NCI-H2171 treated with DMSO at 0.1 percent for 48 hours (cell line): ENCODE measurements at places on chromosomes 16 and 17.

DNA sequence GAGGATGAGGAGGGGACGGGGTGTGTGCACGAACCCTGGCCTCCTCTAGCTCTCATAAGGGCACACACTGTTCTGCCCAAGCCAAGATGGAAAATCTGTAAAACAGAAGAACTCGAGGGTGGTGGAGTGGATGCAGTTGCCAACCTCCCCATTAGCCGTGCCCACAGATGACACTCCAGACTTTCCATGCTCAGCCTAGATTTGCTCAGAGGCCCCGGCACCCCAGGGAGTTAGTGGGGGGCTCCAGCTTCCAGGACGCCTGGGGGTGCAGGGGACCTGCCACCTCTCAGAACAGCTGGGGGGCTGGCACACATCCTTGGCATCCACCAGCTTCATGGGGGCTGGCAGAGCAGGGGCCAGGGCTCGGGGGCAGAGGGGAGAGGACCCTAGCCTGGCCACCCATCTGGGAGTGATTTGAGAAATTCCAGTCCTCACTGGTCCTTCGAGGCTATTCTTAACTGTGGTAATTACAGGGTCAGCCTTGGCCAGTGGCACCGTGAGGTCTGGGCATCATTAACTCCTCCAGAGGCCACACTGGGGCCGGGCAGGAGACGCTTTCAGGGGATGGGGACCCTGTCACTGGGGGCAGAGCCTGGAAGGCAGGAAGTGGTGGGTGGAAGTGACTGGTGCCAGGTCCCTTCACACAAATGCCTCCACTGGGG lies 14.3 kb downstream of the VASN start:
- no peak for DNase-seq

- no peak for DNase-seq
Observed at GRCh38 chr17:40872416-40872815, 5.4 kb upstream of the KRT12 start.

- no peak for DNase-seq
Observed at GRCh38 chr17:18129041-18129502, 20.5 kb downstream of the MYO15A start.

DNA sequence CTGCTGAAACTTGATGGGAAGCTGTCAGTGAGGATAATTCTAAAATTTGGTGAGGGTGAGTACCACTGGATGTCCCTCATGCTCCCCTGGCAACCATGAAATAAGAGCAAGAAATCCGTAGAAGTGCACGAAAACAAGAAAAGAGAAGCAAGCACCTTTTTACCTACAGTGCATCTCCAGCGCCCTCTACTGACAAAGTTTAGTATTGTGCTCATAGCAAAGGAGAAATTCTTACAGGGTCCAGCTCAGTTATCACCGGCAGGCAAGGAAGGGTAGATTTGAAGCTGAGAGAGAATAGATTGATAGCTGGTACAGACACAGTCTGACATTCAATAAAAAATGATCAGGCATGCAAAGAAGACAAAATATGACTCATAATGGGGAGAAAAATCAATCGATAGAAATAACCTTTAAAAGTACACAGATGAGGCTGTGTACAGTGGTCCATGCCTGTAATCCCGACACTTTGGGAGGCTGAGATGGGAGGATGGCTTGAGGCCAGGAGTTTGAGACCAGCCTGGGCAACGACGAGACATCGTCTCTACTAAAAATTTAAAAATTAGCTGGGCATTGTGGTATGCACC lies 28.3 kb upstream of the TEX2 start:
- no peak for DNase-seq

DNA sequence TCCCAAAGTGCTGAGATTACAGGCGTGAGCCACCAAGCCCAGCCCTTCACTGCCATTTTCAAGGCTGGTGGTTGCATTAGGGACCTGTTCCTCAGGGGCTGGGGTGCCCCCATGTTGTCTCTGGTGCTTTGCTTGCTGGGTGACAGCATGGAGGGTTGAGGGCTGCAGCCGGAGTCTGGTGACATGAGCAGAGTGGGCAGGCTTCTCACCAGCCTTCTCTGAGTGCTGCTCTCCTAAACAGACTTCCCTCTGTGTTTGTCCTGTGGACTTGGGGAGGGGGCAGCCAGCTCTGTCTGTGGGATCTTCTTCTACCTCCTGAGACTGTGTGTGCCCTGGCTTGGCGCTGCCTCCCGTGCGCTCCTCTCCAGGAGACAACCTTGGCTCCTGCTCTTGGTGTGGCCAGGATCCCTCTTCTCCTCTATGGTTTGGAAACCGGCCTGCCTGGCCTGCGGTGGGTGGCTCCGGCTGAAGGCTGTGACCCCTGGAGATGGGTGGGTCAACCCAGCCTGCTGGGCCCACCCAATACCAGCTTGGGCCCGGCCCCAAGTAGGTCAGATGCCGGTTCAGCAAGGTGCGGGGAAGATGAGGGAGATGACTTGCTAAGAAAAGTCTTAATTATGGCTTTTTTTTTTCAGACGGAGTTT lies 72.1 kb downstream of the PDPK1 start:
- no peak for DNase-seq

DNA sequence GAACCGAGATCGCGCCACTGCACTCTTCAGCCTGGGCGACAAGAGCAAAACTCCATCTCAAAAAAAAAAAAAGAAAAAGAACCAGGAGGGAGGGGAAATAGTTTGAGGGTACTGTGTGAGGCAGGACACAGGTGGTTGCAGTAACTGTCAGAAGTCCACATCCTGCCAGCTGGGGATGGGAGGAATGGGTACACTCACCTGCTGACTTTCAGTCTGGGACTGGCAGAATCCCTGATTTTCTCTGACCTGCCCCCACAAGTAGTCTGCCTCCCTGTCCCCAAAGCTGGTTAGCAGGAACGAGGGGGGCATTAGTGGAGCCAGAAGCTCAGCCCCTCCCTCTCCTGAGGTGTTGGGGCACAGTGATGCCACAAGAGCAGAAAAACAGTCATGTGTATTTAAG lies 7.1 kb upstream of the ARL5C start:
- no peak for DNase-seq

DNA sequence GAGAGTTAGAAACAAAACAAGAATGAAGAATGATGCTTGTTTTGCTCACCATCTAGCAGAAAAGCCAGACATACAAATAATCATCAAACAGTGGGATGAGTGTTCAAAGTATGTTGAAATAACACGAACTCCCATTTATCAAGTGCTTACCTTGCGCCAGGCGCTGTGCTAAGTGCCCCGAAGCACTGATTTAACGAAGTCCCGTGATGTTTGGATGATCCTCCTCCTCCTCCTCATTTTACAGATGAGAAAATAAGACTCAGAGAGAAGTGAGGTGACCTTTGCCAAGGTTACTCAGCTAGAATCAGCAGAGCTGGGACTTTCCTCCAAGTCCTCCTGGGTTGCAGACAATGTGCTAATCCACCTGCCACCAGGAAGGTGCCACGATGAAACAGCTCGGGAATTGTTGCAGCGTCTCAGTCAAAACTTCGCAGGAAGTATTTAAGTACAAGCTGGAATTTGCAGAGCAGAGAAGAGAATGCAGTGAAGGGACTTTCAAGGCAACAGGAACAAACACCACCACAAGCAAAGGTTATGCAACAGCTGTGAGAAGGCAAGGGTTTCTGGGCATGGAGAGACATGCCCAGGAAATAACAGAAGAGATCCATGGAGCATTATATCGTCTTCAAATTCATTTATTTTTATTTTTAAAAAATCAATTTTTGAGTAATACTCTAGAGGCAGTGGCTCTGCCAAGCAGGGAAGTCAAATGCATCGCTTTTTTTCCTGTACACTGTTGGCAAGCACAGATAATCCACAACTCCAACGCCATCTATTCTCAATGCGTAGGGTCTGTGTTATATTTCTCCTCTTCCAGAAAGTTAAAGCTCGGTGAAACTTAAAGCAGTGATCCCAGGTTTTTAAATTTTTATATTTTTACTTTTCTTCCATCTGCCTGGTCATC lies 11.1 kb downstream of the PRCD start:
- peak; percentile 52 for DNase-seq

DNA sequence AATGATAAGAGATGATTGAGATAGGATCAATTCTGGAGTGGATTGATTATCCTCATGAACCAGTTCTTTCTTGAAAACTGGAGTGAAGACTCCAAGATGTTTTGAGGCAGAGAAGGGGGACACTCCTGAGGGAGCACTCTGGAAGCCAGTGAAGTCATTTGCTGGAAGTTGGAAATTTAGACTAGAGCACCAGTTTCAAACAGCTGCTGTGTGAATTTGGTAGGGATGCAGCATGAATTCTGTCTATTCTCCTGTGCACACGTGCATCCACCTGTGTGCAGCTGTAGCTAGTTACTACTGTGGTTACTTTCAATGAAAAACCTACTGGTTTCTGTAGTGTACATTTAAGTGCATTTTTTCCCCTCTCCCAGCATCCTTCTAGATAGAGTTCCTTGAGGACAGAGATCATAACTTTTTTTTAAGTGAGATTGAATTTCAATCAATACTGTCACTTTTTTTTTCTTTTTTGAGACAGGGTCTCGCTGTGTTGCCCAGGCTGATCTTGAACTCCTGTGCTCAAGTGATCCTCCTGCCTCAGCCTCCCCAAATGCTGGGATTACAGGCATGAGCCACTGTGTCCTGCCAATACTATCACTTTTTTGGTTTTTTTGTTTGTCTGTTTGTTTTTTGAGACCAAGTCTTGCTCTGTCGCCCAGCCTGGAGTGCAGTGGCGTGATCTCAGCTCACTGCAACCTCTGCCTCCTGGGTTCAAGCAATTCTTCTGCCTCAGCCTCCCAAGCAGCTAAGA lies 65.9 kb downstream of the TUBD1 start:
- no peak for DNase-seq

DNA sequence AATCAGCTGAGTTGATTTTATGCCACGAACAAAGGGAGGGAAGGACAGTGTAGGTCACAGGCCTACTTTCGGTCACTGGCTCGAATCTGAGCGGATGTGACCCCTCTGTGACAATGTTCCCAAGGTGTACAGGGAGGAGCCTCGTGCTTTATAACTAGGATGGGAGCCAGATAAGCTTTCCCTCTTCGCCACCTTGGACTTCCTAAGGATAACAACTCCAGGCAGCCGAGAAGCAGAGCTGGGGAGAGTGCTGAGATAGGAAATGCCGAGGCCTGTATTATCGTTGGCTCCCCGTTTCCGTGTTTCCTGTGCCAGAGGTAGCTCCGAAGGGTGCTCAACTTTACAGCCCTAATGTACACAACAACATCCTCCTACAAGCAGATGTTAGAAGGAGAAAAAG lies 217.8 kb upstream of the IRX3 start:
- no peak for DNase-seq

GRCh38 chr17:73679476-73679875 lies 35.2 kb upstream of the SDK2 start:
- DNase-seq = no peak

DNA sequence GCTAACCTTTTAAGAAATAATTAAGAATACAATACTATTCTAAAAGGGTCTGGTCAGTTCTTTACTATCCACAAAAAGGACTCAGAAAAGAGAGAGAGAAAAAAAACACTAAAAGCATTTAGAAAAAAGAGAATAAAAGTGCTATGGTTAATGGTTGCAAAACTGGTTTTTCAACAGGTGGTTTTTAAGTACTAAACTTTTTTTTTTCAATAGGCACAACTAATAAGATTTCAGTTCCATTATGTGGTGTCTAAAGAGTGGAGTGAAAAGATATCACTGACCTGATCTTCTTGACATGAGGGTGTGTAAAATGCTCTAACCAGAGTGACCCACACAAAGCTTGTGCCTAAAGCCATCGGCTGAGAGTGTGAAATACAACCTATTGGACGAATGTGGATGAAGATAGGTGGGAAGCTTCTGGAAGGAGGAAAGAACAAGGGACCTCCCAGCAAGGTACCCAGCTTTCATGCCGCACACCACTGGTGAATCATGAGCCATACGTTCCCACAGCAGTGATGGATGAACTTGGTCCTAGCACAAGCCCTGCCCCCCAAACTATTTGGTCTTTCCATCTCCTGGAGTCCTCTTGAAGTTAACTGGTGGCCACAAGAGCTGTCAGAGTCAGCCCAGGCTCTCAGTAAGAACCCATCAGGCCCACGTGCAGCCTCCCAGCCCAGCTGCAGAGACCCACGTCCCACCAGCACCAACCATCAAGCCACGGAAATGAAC lies 103.0 kb downstream of the ZFHX3 start:
- DNase-seq = no peak

DNA sequence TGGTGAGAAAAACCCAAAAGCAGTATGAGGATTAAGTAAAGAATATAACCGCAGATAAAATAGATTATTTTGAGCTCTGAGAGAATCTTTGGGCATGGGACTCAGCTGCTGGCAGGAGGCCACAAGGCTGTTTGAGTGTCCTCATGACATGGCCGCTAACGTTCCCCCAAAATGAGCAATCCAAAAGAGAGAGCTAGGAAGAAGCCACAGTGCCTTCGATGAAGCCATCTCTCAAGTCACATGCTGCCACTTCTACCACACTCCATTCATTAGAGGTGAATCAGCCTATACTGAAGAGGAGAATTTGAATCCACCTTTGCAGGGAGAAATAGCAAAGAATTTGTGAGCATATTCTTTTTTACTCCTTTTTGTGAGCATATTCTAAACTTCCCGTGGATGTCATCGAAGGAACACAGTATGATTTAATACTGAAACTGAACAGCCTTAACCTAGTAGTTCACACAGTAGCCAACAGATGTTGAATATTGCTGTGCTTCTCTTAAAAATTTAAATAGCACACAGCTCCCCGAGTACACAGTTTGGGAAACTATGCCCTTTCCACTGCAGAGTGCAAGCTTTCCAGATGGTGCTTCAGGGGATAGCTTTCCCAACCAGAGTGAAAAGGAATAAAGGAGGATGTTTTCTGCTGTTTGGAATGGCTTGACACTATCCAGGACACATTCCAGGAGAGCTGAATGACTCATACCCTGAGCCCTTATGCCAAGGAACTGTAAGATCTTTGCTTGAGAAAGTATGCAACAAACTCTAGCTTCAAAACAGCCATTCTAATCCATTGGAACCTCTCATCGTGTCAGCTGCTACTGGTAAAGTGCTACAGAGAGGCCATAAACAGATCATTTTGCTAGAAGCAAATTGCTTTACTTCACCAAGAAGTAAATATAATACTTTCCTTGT lies 33.9 kb downstream of the ANKFY1 start:
- DNase-seq = peak; percentile 36

DNA sequence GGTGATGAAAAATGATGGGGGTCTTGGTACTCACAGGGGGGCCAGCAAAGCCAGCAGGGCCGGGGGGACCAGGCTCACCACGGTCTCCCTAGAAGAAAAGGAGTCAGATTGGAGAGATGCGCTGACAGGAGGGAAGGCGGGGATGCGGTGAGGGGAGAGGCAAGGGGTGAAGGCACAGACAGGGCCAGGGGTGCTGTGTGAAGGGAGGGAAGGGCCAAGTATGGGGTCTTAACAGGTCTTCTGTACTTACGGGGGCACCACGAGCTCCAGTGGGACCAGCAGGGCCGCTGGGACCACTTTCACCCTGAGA lies 11.2 kb downstream of the COL1A1 start:
- no peak for DNase-seq

- DNase-seq = peak; percentile 91
Observed at GRCh38 chr17:57643062-57643461, 102.0 kb downstream of the CCDC182 start.
